ENCODE measurements at places on chromosomes 5 and 9.

DNA sequence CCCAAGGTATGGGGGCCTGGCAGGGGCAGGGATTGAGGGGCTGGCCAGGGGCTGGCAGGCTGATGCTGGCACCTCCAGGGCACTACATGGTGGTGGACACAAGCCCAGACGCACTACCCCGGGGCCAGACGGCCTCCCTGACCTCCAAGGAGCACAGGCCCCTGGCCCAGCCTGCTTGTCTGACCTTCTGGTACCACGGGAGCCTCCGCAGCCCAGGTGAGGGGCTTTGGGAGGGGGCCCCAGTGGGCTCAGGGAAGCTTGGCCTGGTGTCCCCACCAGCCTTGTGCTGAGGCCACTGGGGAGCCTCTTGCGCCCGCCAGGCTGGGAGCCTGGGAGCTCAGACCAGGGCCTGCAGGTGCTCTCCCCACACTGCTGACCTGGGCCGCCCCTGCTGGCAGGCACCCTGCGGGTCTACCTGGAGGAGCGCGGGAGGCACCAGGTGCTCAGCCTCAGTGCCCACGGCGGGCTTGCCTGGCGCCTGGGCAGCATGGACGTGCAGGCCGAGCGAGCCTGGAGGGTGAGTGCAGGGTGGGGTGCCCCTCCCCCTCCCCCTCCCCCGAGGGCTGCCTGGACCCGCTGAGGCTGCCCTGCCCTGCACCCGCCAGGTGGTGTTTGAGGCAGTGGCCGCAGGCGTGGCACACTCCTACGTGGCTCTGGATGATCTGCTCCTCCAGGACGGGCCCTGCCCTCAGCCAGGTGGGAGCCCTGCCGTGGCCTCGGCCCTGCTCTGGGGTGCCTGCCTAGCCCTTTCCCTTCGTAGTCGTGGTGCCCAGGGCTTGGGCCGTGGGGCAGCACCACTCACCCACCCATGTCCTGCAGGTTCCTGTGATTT, 5.7 kb downstream of the MAMDC4 start:
- no peak for DNase-seq

- DNase-seq: no peak
These were observed 603.3 kb downstream of the EFNA5 start for GRCh38 chr5:107067395-107067794.

GRCh38 chr9:77588271-77588937, 59.7 kb downstream of the GNA14 start:
- DNase-seq: no peak

- DNase-seq: no peak
These were observed 1.9 kb downstream of the FUT7 start for GRCh38 chr9:137030006-137030405.

GRCh38 chr5:168413062-168413461, 73.2 kb upstream of the RARS1 start:
- DNase-seq: no peak

- DNase-seq: no peak
These were observed 15.4 kb upstream of the SUSD3 start for GRCh38 chr9:93043122-93043521.

GRCh38 chr5:102670224-102670836, 84.8 kb upstream of the PAM start:
- no peak for DNase-seq

GRCh38 chr5:15703901-15704300, 203.9 kb downstream of the FBXL7 start:
- DNase-seq: no peak

DNA sequence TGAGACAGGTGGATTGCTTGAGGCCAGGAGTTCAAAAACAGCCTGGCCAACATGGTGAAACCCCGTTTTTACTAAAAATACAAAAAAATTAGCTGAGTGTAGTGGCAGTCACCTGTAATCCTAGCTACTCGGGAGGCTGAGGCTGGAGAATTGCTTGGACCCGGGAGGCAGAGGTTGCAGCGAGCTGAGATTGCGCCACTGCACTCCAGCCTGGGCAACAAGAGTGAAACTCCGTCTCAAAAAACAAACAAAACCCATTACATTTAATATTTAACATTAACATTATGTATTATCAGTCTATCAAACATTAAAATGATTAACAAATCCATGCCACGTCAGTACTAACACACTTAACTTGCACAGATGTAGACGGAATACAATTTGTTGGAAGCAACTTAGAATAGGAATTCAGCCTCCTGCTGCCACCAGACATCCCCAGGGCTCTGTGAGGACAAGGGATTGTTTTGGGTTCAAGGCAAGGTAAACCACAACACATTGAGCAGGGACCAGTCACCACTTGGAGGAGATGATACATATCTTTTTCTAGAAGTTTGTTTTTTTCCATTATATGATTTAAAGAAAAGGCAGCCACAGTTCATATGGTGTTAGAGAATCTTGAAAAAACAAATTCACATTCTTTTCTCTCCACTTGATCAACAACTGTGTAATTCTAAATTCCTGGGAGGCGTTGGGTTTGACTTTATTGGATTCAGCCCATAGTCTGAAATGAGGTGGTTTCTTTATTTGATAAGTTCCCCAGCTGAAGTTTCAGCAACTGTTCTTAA, 104.1 kb upstream of the BASP1 start:
- no peak for DNase-seq

- no peak for DNase-seq
These were observed 50.9 kb upstream of the CEMIP2 start for GRCh38 chr9:71819115-71819739.
